ENCODE measurements at places on chromosomes 11 and 22.

DNA sequence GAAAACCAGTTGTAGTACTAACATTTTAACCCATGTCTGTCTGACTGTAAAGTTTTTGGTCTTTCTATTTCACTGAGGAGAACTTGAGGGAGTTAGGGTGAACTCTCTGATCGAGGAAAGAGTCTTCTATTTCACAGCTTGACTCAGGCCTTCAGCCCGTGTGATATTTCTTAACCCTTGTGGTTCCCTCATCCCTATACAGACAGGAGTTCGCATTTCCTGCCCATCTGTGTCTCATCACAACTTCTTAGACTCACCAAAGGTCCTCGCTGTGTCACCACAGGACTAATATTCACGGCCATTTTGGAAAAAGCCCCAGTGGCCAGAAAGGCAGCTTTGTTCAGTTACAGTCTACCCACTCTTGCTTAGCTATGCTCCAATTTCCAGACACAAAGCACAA lies 172.8 kb downstream of the FAM181B start:
- no peak for DNase-seq

GRCh38 chr11:34028425-34028824 lies 23.1 kb upstream of the CAPRIN1 start:
- DNase-seq, result no peak

GRCh38 chr11:1963864-1964263 lies 16.7 kb downstream of the MRPL23 start:
- no peak for DNase-seq

DNA sequence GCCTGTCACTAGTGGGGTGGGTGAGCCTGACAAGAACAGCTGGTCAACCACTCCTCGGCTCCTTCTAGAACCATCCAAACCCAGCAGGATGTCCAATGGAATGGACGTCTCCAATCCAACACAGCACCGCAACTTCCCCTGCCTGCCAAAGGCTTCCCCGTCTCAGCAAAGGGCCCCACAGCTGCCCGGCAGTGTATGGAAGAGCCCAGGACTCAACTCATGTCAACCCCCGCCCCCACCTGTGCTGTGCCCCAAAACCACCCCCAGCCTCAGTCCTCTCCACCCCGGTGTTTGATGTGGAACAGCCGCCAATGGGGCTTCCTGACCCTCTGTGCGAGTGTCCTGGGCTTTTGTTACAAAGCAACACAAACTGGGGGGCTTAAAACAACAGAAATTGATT lies 223.8 kb downstream of the CTTN start:
- no peak for DNase-seq

DNA sequence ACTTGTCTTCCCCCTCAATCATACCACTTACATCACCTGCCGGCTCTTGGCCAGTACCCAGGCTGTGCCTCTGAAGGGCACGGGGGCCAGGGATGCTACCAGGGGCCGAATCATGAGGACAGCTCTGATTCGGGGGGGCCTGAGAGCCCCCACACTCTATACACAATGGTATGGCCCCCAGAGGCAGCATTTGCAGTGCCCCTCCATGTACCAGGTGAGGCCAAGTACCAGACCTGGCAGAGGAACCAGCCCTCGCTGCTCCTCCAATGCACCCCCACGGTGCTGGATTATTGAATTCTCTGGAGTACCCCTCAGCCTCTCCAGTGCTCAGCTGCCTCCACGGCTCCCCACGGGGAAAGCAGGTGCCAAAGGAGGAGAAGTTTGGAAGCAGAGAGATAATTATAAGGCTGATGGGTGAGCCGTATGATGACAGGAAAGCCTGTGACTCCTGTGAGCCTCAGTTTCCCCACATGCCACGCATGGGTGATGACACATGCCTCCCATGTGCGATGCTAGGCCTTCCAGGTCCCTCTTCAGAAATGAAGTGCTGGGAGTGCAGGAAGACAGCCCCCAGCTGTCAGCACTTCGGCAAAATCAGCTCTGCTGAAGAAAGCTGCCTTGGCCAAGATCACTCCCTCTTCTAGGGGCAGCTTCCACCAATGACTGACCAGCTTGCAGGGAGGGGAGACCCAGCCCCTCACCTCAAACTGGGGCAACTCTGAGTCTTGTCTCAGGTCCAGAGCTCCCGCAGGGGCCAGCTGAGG lies 69.9 kb downstream of the THAP12 start:
- no peak for DNase-seq

Measured in skin of body (tissue), 3 donors.